Stimulated activated CD8-positive, alpha-beta memory T cell treated with anti-CD3 and anti-CD28 coated beads, Interleukin-12 subunit alpha, Interleukin-12 subunit beta, amount 100 ng/mL, for 4 hours (primary cell): ENCODE measurements at places on chromosomes 5 and 9.
A peak's percentile ranks its signal among the peaks of the same experiment; 100 is the strongest.

DNA sequence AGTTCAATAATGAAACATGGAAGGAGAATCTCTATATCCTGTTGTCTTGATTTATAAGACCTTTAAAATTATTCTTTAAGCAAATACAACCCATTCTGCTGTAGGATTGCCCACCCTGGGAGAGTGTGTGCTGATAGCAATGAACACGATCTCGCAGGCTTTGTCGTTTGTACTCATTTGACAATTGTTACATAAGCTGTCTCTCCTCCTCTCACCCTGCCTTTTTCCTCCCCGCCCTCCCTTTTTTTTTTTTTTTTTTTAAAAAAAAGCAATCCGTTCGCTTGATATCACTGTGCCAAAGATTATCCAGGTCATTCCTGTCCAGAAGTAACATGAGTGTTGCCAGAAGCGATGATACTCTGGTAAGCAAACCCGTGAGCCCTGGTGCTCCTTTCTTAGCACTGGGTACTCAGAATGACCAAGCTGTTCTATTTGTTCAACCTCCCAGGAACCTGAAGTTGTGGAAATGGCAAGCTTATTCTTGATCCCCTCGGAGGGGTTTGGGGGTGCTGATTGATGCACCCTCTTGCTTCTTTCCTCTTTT, 82.7 kb upstream of the CTSL start:
- no peak for DNase-seq

DNA sequence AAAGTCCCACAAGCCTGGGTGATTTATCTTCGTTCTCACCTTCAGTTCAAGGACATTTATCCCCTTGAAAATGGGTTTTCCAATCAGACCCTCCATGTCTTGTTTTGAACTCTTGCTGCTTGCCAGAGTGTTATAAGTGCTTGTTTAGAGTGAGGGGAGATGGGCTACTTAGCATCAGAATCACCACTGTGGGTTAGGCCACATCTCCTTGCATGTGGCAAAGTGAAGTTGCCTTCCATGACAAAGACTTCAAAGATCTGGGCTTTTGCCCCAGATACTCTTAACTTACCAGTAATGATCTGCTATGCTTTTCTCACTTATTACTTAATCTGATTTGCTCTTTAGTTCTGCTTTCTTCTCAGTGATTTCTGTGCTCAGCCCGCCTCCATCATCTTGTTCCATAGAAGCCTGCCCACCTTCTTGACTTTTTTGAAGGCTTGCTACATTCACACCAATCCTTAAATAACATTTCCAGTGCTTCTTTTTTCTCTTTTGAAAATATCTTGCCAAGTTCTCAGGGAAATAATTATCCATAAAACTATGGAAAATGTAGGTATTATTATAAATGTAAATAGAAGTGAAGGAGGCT, 39.0 kb downstream of the GPR21 start:
- DNase-seq: no peak

- peak; percentile 31 for DNase-seq
These were observed 481 bp downstream of the MRPL36 start for GRCh38 chr5:1799110-1799601.

- DNase-seq: peak; percentile 38
These were observed 2.2 kb downstream of the TNIP1 start for GRCh38 chr5:151078490-151079262.

- DNase-seq: no peak
These were observed 38.3 kb upstream of the SMAD5 start for GRCh38 chr5:136094189-136094912.

DNA sequence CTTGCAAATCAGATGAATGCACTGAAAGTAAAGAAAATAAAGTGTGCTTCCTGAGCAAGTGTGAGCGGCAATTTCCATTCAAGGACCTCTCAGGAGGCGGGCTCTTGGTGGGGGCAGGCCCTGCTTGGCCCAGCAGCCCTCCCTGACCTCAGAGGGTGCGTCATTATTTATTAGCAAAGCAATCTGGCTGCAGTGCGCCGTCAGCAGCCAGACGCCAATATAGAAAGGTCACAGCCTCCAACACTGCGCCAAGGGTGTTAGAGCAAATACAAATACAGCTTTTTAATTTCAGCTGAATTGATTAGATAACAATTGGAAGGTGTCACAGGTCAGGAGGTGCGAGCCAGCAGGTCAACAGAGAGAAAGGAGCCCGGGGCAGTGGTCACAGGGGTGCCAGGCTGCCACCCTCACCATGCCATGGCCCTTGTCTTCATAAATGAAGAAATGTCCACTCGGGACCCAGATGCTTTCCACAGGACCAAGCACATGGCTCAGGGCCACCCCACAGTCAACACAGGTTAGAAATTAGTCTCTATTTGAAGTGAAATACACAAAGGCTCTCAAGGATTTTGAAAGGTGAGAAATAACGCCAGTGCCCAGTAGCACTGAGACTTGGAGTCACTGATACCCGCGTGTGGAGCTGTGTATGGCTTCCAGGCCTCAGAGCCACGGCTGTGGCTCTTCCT, 309.8 kb downstream of the IRX2 start:
- DNase-seq: no peak

- DNase-seq: no peak
These were observed 52.2 kb downstream of the SCAI start for GRCh38 chr9:125091121-125091520.

DNA sequence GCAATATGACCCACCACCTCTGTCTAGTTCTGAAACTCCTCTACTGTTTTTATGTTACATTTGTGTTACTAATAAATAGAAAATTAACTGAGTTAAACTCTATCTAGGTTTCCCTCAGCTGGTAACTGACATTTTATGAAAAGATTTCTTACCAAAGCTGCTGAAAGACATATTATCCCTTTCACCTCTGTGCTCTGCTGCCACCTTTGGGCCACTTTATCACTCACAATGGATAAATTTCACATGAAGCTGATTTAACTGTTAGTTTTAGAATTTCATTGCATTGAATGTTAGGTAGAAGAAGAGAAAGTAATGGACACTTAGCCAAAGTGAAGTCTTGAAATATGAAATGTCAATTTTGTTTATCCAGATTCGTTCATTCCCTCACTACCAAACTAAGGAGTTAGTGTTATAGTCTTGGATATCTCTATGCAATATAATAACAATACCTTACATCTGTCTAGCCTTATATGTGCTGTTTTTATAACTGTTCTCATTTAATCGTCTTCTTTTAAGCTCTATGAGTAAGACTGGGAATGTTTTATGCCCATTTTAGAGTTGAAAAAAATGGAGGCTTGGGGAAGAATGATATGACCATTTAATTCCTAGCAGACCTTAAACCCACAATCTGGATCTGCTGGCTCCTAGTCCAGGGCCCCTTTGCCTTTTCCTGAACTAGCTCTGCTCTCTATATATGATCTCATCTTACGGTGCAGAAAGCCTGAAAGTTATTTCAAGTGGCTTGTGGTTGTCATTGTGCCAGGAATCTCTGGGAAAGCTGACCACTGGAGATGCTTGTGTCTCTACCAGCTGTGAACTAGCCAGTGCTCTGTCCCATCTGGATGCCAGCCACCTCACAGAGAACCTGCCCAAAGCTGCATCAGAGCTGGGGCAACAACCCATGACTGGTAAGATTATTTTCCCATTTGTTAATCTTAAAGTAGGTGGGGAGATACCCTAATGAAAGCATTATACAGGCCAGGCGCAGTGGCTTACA, 97.1 kb downstream of the GOLPH3 start:
- DNase-seq: no peak

- DNase-seq: no peak
These were observed 29.1 kb downstream of the TRIO start for GRCh38 chr5:14172149-14172795.

DNA sequence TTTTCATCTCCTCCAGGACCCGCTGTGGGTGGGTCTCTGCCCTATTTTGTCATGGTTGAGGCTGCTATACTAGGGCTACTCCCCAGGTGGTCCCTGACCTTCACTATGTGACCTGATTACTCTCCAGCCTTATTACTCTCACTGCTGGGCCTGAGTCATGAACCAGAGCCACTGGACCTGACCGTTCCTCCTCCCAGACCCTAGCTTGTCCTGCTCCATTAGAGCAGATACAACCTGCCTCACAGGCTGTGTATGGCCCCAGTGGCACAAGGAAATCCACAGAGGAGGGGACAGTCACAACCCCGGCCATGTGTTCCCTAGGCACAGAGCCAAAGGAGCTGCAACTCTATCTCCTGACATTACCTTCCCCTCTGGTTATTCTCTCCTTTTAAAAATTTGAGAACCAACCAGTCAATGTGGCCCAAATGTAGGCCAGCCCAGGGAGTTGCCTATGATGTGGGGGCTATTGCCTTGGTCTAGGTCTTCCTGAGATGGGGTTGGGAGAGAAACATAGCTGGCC, 96.0 kb upstream of the FSTL4 start:
- no peak for DNase-seq

DNA sequence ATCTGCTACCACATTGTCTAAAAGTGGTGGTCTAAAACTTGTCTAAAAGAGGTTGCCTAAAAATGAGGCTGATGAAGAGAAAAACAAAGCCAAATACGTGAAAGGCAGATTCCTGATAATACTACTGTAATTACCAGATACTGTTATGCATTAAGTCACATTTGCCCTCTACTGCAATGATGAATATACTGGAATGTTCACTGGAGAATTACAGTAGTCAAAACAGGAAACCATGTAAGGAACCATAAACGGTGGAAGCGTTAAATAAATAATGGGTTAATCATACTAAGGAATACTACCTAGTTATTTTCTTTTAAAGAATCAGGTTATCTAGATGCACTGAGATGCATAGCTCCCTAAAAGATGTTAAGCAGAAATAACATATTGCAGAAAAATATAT, 201.3 kb downstream of the MCTP1 start:
- DNase-seq: no peak

DNA sequence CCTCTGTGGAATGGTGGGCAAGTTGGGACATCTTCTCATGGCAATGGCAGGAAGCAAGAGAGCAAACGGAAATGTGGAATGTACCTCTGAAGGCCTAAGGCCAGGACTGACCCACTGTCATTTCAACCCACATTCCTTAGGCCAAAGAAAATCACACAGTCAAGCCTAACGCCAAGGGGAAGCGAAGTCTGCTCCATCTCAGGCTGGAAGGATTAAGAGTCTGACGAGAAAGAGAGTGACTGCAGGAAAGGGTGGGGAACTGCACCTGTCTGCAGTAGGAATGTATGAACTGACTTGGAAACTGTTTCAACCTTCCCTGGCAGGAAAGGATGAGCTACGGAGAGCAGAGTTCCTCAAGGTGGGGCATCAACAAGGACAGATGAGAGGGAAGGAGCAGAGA, 90.2 kb upstream of the TAS2R1 start:
- DNase-seq: no peak

DNA sequence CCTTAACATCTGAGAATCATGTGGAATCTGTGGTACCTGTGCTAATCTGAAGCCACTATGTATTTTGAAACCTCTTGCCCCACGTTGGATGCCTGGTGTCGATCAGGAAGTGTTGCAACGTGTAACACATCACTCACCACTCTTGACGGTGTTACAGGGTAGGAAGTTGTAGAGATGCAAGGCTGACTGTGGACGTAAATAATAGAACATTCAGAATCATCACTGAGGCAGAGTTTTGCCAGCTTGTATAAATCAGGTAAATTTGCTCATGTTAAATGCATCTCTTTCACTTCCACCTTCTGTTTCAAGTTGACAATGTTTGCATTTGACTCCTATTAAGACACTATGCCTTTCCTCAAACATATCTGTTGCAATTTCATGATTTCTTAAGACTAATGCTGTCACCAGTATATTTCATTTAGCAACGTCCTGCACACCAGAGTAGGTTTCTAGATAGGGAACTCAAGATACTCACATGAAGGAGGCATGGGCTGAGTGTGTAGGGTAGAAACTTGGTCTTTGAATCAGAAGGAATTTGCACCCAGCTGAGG, 38.1 kb downstream of the BASP1 start:
- no peak for DNase-seq

DNA sequence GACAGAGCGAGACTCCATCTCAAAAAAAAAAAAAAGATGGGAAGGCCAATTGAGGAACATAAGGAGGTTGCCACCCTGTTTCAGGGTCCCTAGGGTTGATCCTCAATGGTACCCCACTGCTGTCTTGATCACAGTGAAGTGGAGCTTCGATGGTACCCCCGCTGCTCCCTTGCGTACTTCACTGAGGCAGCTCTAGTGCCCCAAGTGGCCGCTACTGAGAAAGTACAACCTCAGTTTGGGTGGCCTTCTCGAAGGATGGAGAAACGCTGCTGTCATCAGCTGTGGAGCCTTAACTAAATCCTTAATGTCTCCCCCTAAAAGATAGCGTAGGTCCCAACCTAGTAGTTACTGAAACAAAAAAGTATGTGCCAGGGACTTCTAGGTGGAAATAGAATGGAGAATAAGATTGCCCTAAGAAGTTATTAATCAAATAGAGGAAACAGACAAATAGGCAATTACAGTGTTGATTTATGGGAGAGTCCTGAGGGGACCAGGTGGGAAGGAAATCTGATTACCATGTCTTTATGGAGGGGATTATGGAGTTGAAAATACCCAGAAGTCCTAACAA, 6.3 kb downstream of the TESK1 start:
- DNase-seq: peak; percentile 24

DNA sequence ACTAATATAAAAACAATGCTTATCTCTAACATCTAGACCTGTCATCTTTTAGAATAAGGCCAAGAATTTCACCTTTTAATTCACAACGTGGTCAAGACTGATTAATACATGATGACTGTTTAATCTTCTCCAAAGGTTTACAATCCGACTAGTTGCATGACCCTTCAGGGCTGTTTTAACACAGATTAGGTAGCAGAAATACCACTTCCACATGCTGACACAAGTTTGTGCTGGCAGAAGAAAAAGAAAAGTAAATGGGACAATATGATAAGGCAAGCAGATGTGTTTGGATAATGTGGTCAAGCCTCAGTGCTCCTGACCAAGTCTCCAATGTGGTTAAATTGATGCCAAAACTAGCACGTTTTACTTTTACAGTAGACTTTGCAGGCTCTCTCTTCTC, 31.1 kb downstream of the SEMA6A start:
- no peak for DNase-seq

DNA sequence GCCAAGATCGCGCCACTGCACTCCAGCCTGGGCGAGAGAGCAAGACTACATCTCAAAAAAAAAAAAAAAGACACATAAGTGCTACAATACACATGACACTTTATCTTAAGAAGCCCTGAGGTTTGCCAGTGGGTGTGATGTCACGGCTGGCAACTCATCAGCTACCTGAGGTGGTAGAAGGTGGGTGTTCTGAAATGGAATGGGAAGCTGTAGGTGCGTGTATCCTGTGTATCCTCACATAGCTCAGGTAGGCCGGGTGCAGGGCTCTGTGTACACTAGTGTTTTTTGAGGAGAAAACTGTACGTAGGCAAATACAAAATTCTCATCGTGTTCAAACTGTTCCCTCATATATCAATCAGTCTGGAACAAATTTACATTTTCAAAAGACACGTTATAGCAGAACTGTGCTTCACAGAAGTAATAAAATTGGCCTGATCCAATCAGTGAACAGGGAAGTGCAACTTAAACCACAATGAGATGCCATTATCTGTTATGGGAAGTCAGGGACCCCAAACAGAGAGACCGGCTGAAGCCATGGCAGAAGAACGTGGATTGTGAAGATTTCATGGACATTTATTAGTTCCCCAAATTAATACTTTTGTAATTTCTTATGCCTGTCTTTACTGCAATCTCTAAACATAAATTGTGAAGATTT, 10.4 kb downstream of the BICD2 start:
- no peak for DNase-seq

GRCh38 chr5:13566871-13567339, 377.6 kb downstream of the DNAH5 start:
- no peak for DNase-seq
